ENCODE measurements at places on chromosomes 4 and X.

DNA sequence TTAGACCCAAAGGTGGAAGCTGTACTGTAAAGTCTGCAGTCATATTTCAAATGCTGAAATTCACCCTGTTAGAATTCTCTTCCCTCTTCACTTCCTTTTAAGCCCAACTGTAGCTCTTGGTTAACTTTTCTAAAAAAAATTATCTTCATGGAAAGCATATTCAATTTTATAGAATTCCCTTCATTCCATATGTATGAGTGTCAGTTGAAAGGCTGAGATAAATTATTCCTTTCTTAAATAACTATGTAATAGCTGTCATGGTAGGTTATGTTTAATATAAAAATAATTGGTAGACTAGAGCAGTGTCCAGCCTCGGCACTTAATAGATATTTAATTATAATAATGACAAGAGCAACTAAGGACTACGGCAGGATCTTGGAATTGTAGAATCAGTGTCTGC, 16.8 kb upstream of the ARSH start:
- no peak for DNase-seq

GRCh38 chr4:89119166-89119565, 7.8 kb downstream of the TIGD2 start:
- DNase-seq = no peak

GRCh38 chr4:6192245-6192644, 8.1 kb downstream of the JAKMIP1 start:
- DNase-seq = no peak

DNA sequence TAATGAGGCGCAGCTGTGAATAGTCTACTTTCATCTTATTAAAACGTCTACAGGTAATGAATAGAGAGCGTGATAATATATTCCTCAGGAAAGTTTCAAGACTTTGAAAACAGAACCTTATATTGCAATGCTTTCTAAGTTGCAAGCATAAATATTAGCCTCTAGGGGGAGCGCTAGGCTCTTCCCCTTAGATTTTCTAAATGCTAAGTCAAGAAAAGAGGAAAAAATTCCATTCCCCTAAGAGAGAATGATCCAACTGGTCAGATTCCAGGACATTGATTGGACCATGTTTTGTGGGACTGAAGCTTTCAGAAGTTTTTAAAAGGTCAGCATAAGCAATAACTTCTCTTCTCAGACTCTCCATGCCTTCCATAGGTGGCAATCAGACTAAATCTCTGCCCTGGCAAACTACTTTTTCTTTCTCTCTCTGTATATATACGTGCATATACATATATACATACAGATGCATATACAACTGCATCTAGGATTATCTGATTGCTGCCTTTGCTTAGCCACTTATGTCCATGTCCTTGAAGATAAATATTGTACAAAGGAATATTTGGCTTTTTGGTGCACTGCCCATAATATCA, 492.9 kb downstream of the INPP4B start:
- DNase-seq = no peak

DNA sequence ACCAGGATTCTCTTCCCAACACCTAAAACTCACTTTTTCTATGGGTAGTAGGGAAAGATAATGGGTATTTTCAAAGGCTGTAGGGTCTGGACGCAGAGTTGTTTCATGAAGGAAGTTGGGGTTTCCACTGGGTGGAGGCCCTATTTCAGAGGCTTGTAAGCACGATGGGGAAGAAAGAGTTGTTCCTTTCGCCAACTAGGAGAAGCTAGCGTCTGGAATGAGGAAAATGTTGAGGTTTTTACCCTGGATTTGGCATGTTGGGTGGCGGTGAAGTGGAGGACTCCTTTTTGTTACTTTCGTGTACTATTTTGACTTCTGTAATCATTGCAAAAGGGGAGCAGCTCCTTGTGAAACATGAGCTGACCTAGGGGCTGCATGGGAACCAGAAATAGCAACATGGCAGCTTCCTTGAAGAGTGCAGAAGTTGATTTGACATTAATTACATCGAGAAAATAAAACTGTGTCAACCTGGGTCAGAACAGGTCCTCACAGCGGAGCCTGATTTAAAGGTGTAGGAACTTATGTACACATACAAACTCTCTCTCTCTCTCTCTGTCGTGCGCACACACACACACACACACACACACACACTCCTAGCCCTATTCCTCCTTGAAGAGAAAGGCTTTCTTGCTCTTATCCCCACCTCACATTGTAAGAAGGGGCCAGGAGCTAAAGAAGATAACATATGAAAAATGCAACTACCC, 19.1 kb downstream of the VSIG4 start:
- no peak for DNase-seq

GRCh38 chrX:130048686-130049222, 61.5 kb downstream of the ELF4 start:
- no peak for DNase-seq

DNA sequence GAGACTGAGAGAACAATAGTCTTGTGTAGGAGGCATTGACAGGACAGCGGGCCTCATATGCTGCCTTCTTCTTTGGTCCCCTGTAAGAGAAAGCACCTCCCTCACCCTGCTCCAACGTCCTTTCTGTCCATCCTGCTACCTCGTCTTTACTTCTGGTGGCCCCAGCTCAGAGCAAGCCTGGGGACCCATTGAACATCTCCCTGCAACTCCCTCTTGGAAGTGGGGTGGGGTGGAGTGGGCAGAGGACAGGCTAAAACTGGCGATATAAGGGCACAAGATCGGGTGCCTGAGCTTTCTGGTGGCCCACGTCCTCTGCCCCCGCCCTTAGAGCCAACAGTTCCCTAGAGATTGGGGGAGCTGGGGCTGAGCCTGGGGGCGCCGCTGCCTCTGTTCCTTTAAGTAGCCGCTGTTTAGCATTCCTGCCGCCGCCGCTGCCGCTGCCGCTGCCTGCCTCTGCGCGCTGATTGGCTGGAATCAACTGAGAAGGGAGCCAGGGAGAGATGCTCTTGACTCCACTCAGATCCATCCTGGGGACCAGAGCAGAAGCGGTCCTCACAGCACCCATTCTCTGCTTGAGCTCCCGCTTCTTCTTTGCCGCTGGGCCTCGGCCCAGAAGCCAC, at the start of gene DLG3:
DLG3 (plus strand) TSS at position 510 of the 620 bp plus-strand sequence. CDS start 367 bp downstream, outside the sequence.
- DNase-seq = peak; percentile 46

GRCh38 chr4:148057984-148058859, 326.3 kb downstream of the ARHGAP10 start:
- no peak for DNase-seq

- no peak for DNase-seq
Measured at GRCh38 chrX:154607370-154607769, 11.7 kb downstream of the CTAG1B start.

DNA sequence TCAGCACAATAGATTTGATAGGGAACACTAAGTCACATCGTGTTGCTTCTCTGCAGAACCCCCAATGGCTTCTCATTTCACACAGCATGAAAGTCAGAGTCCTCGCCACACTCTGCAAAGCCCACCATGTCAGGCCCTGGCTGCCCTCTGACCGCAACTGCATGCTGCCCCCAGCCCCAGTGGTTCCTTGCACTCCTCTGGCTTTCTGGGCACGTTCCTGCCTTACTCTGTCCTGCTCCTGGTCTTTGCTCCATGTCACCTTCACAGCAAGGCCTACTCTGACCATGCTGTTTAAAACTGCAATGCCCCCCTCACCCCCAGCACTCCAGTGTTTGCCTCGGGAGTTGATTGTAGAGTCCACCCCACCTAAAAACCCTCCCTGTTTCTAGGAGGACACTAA, 78.1 kb downstream of the EVC start:
- DNase-seq = no peak
